NCI-H187 (cell line): ENCODE measurements at places on chromosomes 5 and 9.

DNA sequence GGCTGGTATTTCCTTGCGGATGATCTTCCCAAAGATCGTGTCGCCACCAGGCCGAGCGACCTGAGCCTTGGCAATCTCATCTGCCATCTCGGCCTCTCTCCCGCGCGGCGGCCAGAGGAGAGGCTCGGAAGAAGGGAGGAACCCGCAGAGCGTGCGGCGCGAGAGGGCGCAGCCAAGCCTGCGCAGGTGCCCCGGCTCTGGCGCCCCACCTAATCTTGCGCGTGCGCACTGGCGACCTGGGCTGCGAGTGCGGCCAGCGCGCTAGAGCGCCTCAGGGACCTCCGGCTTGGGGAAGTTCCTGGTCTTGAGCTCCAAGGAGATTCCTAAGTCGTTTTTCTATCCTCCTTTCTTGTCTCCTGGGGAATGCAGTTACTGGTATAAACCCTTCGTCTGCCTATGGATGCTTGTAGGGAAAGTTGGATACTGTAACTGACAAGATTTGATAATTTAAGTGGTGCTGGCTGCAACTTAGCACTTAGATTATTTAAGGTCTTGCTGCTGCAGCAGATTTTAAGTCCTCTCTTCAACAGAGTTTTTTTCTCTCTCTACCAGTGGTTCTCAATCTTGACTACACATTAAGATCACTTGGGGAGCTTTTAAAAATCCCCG, at the start of gene HINT1:
HINT1 (minus strand) TSS at position 138 of the 609 bp plus-strand sequence; CDS start at position 87, 51 bp downstream.
- peak; percentile 88 for DNase-seq

DNA sequence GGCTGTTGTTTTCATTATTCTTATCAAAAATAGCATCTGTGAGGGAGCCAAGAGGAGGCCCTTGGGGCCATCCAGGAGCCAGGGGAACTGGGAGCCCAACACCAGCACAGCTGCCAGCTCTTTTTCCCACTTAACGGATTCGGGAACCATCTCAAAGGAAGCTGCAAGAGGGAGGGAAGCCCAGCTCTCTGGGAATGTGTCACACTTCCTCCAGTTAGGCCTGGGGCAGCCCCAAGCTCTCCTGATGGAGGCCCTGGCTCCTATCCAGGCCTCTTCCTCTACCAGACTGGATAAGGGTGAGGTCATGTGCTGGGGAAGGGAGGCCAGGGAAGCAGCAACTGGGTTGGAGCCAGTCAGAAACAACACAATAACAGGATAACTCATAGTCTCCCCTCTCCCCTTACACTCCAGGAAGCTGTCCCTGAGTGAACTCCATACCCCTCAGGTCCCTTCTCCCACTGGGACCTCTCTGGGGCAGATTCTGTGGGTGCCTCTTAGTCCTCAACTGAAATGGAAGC, 12.7 kb downstream of the CSF2 start:
- DNase-seq: no peak

DNA sequence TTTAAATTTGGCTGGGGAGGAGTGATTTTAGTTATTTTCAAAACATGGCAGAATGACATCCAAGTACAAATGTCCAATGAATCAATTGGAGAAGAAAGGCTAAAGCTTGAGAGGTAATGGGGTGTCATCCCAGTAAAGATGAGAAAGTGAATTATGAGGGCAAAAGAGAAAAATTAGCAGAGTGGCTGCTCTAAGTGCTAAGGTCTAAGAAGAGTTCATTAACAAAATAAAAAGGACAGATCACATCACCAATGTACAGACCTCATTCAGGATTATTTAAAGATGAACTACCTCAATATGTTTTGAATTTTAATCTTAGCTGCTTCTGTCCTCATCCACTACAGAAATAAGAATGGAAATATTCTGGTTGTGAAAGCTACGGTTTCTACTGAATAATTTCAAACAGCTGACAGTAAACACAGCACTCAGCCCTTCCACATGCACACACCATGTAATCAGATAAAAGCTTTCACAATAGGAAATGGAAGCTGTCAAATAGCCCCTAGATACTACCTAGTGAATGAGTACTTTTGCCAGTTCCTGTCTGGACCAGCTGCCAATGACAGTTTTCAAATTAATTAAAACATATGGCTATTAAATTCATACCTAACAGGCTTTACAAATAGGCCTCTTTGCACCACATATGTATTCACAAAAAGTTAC, 171.5 kb downstream of the SSBP2 start:
- DNase-seq: no peak

- DNase-seq: no peak
Observed at GRCh38 chr9:87595610-87596009, 97.9 kb downstream of the DAPK1 start.

GRCh38 chr9:110640736-110641135, 27.9 kb upstream of the MUSK start:
- peak; percentile 6 for DNase-seq

DNA sequence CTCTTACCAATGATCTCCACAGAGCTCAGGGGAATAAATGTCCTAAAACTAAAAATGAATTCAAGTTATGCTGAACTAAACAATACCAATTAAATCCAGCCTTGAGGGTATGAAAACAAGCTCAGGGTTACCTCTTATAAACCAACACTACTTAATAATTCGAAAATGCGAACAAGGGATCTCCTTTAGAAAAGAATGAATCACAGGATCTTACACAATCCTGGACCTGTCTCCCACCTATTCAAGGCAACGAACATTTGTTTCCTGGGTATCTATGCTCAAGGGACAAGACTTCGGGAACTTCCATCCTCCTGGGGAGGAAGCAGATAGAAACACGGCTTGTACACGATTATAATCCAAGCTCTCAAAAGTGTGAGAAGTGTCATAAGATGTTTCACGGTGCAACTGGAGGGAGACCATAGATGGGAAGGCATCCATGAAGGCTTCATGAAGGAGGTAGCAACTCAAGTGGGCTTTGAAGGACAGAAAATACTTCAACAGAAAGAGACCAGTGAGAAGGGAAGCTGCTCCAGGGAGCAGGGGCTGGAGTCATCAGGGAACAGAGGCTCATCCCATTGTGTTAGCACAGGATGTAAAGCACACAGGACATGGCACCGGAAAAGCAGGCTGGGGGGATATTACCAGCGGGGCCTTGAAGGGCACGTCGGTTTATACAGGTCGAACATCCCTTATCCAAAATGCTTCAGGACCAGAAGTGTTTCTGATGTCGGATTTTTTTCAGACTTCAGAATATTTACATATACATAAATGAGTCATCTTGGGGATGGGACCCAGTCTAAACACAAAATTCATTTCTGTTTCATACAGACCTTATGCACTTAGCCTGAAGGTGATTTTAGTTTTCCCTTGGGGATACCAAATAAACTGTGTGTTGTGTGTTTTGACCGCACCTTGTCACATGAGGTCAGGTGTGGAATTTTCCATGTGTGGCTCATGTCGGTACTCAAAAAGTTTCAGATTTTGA, 87.4 kb downstream of the TLE1 start:
- no peak for DNase-seq

DNA sequence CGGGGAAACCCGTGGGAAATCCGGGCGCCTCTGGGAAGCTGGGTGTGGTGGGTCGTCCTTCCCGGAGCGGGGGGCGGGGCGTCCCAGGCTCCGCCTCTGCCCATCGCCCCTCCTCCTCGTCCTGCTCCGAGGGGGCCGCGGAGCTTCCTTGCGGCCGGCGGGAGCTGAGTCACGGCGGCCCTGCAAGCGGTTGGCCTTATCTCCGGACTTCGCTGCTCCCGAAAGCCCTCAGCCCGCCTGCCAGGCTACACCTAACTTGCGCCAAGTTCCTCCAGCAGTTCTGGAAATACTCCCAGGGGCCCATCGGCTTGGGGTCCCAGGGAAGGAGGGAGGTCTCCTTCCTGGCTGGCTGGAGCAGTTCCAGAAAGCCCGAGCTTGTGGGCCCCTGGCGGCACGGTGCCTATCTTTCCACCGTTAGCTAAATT, 54.1 kb upstream of the CDKN2AIPNL start:
- peak; percentile 48 for DNase-seq

DNA sequence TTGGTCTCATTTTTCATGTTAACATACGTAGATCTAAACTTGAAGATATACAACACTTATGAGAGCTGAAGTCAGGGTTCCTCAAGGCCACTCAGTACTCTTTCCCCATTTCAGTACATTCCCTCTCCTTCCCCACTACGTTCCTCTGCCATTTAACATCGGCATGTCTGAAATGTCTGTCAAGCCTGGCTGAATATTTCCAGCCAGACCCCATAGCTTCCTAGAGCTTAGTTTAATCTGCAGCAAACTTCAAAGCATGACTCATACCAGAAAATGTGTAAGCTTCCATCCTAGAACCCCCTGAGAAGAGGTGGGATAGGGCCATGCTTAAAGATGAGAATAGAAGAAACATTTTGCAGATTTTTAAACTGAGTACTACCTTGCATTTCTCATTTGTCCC, 6.2 kb downstream of the GZMA start:
- no peak for DNase-seq

DNA sequence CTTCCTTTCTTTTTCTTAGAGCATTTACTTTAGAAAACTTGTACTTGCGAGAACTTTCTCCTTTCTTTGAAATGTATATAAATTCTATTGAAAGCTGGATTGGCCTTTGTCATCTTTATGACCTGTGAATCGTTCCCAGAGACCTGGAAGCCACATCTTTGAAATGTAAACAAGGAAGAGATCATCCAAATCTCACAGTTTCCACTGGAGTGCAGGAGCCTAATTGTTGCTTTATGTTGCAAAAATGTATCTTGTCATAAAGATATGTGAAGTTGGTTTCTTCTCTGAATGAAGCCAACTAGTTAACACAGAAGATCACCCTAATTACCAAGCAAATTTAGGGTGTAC, 1101.8 kb downstream of the TAF11L14 start:
- no peak for DNase-seq

DNA sequence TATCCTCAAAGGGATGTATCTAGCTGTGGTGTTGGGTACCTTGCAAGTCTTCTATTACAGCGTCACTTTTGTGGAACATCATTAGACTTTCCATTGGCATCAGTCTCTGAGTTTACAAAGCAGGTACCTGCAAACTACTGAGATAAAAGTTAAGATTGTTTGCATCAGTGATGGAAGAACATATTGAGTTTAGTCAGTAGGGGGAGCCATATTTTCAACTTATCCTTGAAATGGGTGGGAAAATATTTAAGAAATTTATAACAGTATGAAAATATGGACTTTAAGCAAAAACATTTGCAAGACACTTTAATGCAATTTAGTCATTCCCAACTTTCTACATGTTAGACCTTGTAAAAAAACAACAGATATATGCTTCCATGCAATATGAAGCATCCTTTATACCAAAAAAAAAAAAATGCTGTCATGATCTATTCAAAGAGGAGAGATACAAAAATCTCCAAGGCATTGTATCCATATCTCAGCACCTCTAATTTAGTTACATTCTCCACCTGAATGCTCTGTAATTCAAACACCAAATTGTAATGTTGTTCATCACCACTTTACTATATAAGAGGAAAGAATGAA, 98.6 kb upstream of the ADAMTS19 start:
- DNase-seq: no peak

- no peak for DNase-seq
Observed at GRCh38 chr5:109299557-109299956, 110.2 kb downstream of the PJA2 start.
